ENCODE measurements at places on chromosomes 4 and X.

DNA sequence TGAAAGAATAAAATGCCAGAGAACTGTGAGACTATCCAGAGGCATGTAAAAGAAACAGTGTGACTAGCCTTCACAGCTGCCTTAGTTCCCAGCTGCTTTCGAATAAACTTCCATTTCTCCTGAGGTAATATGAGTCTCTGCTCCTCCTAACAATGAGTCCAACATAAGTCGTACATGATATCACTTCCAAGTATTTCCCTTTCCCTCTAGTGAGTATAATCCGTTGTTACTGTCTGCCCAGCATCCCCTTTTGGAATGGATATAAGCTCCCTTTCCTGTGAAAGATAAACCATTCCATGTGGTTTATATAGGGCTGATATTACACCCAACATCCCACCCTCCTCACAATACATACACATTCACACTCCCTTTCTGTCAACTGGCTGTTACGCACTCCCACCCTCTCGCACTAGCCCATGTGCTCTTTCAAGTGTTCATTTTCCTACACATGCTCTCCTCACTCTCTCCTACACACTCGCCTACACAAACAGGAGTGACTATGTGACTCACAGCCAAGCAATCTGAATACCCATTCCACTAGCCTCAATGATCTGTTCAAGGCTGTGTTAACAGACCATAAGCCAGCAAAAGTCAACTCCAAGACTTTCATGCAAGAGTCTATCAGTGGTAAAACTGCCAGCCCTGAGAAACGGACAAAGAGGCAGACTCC, 5.0 kb downstream of the NAF1 start:
- no peak for DNase-seq

GRCh38 chr4:53314252-53314651, 51.6 kb downstream of the SCFD2 start:
- DNase-seq: no peak

DNA sequence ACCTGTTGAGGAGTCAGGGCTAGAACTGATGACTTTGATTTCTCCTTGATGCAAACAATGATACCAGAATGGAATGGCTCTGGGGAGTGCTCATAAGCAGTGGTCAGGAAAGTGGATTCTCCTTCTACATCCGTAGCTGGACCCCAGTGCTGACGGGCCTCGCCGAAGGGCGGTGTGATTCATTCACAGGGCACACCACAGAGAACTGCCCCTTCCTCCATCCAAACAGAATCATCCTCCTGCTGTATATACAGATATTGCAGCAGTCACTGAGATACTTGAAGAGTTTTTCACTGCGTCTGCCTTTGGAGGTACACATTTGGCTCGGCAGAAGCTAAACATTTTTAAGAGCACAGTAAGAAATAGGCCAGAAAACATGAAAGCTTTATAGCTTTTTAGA, 7.3 kb upstream of the DCTD start:
- no peak for DNase-seq

DNA sequence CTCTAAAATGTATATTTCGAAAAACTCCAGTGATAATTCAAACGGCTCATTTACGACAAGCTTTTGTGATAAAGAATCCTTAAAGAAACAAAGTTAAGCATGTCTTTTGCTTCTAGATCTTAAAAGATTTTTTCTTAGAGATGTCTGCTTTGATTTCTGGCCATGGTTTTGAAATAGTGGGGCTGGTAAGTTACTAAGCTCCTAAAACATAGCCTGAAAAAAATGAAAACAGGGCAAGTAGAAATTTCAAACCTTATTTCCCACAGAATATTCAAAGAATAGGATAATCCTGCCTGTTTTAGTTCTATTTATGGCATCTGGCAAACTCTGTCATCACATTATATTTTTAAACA, 318.3 kb downstream of the ARHGAP24 start:
- DNase-seq: no peak

DNA sequence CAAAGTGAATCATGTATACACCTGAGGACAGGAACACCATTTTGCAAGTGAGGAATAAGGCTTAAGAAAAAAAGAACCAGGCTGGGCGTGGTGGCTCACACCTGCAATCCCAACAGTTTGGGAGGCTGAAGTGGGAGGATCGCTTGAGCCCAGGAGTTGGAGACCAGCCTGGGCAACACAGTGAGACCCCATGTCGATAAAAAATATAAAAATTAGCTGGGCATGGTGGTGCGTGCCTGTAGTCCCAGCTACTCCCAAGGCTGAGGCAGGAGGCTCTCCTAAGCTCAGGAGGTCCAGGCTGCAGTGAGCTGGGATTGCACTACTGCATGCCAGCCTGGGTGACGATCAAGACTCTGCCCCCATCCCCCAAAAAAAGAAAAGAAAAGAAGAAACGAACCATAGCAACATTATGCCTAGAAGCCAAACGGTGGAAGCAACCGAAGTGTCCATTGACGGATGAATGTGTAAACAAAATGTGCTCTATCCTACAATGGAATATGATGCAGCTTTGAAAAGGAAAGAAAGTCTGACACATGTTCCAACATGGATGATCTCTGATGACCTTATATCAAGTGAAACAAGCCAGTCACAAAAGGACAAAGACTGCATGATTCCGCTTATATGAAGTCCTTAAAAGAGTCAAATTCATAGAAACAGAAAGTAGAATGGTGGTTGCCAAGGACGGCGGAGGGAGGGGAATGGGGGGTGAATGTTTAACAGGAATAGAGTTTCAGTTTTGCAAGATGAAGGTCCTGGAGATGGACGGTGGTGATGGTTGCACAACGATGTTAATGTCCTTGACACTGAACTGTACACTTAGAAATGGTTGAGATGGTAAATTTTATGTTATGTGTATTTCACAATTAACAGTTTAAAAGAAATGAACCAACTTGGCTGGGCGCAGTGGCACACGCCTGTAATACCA, 8.6 kb upstream of the KIAA0232 start:
- DNase-seq: no peak

- no peak for DNase-seq
Measured at GRCh38 chrX:44157858-44158257, 184.7 kb upstream of the NDP start.

GRCh38 chr4:115944146-115944905, 830.9 kb upstream of the NDST4 start:
- DNase-seq: no peak

GRCh38 chr4:125115941-125116340, 198.8 kb upstream of the FAT4 start:
- no peak for DNase-seq

DNA sequence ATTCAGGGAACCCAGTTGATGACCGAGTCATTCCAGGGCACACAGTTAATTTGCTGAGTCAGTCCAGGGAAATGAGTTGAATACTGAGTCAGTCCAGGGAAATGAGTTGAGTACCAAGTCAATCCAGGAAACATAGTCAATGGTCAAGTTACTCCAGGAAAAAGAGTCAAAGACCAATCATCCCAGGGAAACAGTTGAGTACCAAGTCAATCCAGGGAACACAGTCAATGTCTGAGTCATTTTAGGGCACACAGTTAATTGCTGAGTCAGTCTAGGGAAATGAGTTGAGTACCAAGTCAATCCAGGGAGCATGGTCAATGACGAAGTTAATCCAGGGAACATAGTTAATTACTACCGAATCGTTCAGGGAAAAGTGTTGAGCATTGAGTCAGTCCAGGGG, 754.4 kb downstream of the NLGN4X start:
- no peak for DNase-seq

GRCh38 chr4:185128272-185129119, 14.6 kb upstream of the SLC25A4 start:
- DNase-seq: peak; percentile 3

DNA sequence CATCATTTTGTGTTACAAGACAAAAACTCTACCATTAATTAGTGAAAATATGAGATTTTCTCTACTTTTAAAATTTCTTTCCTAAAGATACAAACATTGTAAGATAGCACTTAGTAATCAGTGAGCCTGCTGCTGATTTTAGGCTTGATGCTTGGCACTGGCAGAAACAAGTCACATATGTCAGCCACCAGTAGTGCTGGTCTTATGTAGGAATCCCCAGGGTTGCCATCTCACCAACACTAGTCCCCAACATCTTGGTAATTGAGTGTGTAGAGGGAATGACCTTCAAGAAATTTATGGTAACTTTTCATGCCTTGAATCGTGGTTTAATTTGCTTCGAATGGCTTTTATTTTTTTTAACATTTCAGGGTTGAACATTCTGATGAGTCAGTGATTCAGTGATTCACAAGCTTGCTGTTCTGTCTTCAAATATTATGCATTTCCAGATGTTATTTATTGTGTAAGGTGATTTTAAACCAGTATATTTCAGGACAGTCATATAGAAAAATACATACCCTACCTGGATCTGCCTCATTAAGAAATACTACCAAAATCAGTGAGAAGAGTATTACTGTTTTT, 11.9 kb downstream of the EXOC1 start:
- DNase-seq: no peak

DNA sequence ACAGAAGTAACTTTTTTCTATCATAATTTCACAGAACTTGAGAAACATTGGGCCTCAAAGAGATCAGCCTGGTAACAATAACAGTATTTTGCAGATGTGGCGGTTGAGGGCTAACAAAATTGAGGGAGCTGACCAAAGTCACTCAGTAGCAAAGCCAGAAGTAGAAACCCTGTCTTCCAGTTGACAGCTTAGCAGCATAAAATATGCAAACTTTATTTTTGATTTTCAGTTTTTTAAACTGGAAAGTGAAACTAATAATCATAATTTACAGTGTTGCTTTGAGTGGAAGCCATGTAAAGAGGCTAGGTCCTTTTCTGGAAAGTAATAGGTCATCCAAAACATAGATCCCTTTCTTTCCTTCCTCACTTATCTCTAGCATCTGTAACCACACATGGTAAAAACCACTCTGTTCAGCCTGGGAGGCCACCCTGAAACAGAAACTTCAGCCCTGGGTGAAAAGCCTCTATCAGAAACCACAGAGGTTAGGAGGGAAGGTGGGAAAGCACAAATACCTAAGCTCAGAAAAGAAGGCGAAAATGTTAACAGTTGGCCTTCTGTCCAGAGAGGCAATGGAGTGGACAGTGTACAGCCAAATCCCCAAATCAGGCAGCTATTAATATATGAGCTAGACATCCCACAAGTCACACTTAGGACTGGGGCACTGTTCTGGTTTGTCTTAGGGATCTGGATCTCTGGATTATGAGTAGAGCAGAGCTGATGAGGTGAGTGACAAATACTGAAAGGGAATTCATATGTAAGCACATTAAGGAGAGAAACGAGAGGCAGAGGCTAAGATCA, 61.1 kb upstream of the ARSJ start:
- no peak for DNase-seq

- no peak for DNase-seq
Measured at GRCh38 chr4:23476515-23477090, 413.2 kb downstream of the PPARGC1A start.

DNA sequence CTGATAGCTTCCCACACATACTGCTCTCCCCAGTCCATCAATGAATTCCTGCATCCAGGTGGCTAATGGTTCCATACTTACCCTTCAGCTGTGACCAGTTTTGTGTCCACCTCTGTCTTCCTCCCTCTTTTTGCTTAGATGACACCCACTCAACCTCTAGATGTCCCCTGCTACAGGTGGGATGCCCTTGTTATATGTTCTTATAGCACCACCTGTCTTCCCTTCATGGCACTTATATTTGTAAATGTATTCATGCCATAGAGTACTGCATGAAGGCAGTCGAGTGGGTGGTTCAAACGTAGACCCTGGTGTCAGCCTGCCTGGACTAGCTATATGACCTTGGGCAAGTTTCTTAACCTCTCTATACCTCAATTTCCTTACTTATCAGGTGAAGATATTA, 6.5 kb upstream of the USP46 start:
- DNase-seq: no peak

GRCh38 chr4:140870427-140870826, 114.2 kb upstream of the TBC1D9 start:
- peak; percentile 7 for DNase-seq

GRCh38 chr4:156970501-156971164, 966 bp downstream of the PDGFC start:
- DNase-seq: peak; percentile 5

GRCh38 chr4:37970702-37971101, 10.5 kb downstream of the PTTG2 start:
- no peak for DNase-seq

- no peak for DNase-seq
Measured at GRCh38 chrX:53263597-53264094, 17.7 kb downstream of the IQSEC2 start.

- DNase-seq: peak; percentile 34
Measured at GRCh38 chr4:130563185-130563888, 1467.4 kb downstream of the C4orf33 start.

DNA sequence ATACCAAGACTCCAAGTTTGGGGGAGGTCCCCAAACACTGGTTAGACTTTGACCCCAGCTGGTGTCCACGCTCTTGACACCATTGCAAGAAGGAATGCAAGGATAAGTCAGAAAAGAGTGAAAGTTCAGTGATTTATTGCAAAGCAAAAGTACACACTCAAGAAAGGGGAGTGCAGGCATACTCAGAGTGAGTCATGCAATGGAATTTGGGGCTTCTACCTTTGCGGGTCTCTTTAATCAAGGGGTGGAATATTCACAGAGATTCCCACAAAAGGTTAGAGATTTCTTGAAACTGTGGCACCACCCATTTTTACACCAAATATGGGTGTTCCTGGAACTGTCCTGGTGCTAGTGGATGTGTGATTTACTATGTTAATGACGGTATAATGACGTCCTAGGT, 5.2 kb upstream of the SMIM10L2A start:
- no peak for DNase-seq

DNA sequence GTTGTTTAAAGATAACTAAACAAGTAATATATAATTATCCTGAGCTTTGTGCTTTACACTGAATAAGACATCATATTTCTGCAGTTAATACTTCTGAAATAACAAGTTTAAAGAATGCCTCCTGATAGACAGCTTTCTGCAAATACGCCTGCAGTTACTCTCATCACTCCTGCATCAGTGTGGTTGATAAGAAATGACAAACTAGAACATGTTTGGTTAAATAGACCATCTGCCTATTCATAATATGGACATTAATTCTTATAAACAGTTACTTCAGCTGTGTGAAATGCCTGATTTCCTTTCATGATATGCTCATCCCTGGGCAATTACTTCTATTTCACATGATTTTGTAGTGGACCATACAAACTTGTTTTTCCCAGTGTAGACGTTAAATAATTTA, 7.0 kb upstream of the TENM3 start:
- DNase-seq: no peak

Measured in NCI-H1092 (cell line).